ENCODE measurements at places on chromosomes 12 and 14. TPM values are rescaled to one million over a fixed set of nuclear protein-coding genes. Genes with fewer than 3 reads are reported as not detected.

Gene SLC6A15
- total RNA-seq, result 0.99 TPM

Gene TEX52
- not detected for total RNA-seq

Gene IKZF4
- total RNA-seq, result 2.0 TPM

Gene ETNK1
- total RNA-seq, result 56.1 TPM

Gene PTHLH
- 0.26 TPM for total RNA-seq

Gene RAPGEF3
- total RNA-seq, result 2.8 TPM

Gene CDKN1B
- 50.9 TPM for total RNA-seq

Gene DDX47
- total RNA-seq, result 41.9 TPM

Gene TMEM117
- 6.2 TPM for total RNA-seq

Gene PIANP
- total RNA-seq, result 0.17 TPM

Gene MIPOL1
- 8.6 TPM for total RNA-seq

Gene ZNF26
- total RNA-seq, result 9.4 TPM

Gene FAM181A
- total RNA-seq, result not detected

Gene BICDL1
- not detected for total RNA-seq

Gene SALL2
- total RNA-seq, result 3.5 TPM

Gene DCP1B
- total RNA-seq, result 11.3 TPM

- DNase-seq, result no peak
Observed at GRCh38 chr14:105124823-105125222, 43.8 kb downstream of the JAG2 start.

DNA sequence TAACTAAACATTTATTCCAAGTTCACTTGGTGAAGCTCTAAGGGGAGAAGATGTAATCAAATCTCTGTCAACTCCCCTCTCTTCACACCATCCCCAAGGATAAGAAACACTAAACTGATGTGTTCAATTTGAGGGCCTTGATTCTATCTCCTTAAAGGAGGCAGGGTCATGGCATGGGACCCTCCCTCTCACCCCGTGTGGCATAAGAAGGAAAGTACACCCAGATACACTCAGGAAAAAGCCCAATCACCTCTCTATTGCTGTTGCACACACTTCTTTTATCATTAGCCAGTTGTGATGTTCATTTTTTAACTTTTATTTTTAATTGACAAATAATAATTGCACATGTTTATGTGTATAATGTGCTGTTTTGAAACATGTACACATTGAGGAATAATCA is 35.1 kb downstream of the WASHC3 start:
- no peak for DNase-seq

DNA sequence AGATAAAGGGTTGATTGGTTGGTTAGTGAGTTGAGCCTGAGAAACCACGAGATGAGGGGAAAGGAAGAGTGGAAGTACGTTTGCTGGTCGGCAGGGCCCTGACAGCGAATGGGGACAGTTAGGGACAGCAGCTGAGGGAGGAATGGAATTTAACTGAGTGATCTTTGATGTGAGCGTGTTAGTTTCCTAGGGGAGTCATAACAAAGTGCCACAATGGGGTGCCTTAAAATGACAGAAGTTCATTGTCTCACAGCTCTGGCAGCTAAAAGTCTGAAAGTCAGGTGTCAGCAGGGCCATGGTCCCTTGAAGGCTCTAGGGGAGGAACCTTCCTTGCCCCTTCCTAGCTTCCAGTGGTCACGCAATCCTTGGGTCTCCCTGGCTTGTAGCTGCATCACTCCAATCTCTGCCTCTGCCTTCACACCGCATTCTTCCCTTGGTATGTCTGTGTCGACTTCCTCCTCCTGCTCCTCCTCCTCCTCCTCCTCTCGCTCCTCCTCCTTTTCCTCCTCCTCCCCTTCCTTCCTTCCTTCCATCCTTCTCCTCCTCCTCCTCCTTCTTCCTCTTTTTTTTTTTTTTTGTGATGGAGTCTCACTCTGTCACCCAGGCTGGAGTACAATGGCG is 26.0 kb upstream of the RIN3 start:
- no peak for DNase-seq

GRCh38 chr14:74426202-74426582 is at the start of gene SYNDIG1L:
TSS of gene SYNDIG1L (minus strand) at chr14:74426210. CDS start at chr14:74409744, 16,466 bp downstream.
- no peak for DNase-seq

- DNase-seq, result no peak
Observed at GRCh38 chr12:113665457-113665856, 193.8 kb upstream of the LHX5 start.

DNA sequence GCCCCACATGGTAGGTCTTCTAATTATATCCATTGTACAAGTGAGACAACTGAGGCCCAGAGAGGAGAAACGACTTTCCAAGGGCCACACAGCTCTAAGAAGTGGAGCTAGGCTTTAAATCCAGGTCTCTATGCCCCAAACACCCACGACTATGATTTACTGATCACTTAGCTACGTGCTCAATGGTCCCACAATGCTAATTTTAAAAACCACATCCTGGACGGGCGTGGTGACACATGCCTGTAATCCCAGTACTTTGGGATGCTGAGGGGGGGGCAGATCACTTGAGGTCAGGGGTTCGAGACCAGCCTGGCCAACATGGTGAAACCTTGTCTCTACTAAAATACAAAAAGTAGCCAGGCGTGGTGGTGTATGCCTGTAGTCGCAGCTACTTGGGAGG is 8.4 kb upstream of the MLEC start:
- DNase-seq, result no peak

DNA sequence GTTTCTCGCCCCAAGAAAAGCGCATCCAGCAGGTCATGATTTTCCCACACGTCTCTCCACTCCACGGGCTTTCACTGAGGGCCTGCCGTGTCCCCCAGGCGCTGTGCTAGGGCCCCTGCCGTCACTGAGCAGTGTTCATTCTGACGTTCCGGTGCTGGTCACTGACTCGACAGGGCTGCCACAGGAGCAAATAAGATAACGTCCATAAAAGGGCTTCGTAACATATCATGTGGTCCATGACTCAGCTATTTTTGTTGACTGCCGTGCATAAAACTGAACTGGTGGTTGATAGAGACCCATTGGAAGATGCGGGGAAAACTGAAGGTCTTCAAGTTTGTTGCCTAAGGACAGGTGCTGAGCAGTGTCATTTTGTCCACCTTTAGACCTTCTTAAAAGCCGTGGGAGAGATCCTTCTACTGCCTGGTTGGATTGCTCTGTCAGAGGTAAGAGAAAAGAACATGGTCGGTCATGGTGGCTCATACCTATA is 46.3 kb downstream of the ADGRD1 start:
- DNase-seq, result no peak

- peak; percentile 66 for DNase-seq
Observed at GRCh38 chr14:101402936-101403660, 158.2 kb upstream of the DIO3 start.

DNA sequence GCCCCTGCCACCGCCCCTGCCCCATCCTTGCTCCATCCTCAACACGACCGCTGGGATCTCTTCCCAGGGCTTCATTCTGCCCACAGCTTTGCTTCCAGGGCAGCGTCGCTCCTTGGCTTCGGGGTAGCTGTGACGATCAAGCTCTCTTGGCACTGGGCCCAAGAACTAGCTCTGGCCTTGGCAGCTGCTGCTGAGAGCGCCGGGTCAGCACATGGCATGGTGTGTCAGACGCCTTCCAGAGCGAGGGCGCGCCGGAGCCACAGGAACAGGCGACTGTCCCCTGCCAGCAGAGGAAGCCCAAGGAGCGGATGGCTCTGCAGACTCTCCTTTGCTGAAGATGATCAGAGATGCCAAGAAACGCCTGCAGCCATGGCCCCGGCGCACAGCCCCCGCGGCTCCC is 15.9 kb downstream of the RAB35 start:
- peak; percentile 81 for DNase-seq

- no peak for DNase-seq
Observed at GRCh38 chr12:79351251-79351650, 339.5 kb downstream of the PAWR start.

DNA sequence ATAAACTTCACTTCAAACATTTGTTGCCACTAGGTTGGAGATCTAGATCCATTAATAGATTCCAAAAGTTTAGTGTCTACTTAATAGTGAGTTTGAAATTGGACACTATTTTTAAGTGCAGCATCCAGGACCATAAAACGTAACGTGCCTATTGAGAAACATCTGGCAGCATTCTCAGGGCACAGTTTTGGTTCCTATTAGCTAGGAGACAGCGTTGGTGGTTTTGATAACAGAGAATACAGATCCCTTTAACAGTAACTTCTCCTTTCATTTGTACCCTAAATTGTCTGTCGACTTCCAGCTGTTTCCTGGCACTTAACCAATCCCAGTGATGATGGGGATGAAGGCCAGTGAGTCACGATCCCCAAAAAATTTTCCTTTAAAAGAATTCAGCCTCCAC is 25.8 kb downstream of the KCNK10 start:
- no peak for DNase-seq

DNA sequence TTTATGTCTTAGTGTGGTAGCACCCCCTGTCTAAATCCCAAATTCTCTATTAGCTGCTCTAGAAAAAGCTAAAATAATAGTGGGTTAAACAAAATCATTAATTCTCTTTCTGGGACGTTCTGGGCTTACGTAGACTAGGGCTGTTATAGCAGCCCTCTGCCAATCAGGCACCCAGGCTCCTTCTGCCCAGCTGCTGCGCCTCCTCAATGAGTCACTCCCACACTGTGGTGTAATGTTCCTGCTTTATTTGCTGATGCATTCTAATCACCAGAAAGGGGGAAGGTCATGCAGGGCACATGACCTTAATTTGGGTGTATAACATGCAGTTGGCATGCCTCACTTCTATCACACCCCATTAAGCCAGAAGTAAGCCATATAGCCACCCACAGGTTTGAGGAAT is 294.5 kb downstream of the GALC start:
- DNase-seq, result no peak

GRCh38 chr14:58109744-58110143 is 42.3 kb downstream of the ARMH4 start:
- no peak for DNase-seq

DNA sequence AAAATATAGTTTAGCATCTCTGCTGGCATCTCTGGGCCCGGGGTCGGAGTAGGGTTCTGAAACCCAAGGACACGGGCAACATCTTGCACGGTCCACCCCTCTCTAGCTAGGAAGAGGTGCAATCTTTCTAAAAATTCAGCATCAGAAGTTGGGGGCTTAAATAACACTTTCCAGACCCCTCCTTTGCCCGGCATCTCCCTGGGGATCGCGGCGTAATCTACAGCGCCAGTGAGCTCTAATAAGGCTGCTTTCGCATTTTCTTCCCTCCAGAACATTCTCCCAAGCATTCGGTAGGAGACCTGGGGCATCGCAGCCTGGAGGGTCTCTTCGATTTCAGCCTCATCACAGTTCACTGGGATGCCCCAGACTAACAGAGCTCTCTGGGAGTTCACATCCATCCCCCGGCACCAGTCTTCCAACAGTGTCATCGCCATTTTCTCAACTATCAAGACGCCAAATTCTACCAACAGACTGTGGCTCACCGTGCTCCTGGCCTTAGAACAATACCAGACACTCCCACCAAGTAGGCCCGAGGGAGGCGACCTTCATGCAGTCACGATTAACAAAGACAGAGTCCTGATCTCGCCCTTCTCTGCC is 880 bp downstream of the PNMA1 start:
- DNase-seq, result no peak

DNA sequence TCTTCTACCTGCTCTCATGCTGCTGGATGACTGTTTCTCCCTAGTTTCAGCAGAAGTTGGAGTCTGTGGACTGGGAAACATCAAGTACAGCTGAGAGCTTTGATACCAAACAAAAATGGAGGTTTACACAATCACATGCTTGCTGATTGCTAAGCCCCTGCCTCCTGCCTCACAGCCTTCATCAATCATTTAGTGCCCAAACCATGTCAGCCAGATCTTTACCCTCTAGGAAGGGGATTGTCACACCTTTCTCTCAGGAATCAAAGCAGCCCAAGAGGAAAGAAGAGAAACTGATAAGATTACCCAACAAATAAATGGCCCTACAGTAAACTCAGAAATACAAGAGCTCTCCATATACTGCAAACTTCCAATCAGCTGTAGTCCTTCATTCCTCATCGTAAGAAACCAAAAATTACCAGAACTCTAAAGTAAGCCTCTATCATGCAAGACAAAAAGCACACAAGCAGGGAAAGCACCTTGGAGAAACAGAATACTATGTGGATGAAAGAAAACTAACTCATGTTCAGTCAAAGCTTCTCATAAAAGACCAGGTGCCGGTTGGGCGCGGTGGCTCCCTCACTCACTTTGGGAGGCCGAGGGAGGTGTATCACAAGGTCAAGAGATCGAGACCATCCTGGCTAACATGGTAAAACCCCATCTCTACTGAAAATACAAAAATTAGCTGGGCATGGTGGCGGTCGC is 63.6 kb upstream of the RESF1 start:
- DNase-seq, result no peak

GRCh38 chr14:75230140-75230792 is 48.4 kb upstream of the FOS start:
- DNase-seq, result no peak

GRCh38 chr12:39230086-39230485 is 212.8 kb downstream of the KIF21A start:
- DNase-seq, result peak; percentile 82

GRCh38 chr14:71728386-71728785 is 203.8 kb upstream of the RGS6 start:
- peak; percentile 84 for DNase-seq

- peak; percentile 62 for DNase-seq
Observed at GRCh38 chr14:91228112-91229004, 16.1 kb downstream of the GPR68 start.

DNA sequence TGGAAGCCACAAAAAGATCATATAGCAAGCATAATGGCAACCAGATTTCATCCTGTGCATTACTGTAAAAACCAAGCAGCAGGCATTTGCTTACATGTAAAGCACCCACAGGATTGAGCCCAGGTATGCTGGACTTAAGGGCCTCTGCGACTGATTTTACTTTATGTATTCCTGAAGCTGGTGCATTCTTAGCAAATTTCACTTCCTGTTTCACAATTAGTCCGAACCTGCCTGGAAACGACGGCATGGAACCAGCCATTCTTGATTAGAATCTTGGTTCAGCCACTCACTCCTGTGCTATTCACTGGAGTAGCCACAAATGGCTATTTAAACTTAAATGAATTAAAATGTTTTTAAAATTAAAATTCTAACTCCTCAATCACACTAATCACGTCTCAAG is 239.2 kb downstream of the NUAK1 start:
- DNase-seq, result no peak

DNA sequence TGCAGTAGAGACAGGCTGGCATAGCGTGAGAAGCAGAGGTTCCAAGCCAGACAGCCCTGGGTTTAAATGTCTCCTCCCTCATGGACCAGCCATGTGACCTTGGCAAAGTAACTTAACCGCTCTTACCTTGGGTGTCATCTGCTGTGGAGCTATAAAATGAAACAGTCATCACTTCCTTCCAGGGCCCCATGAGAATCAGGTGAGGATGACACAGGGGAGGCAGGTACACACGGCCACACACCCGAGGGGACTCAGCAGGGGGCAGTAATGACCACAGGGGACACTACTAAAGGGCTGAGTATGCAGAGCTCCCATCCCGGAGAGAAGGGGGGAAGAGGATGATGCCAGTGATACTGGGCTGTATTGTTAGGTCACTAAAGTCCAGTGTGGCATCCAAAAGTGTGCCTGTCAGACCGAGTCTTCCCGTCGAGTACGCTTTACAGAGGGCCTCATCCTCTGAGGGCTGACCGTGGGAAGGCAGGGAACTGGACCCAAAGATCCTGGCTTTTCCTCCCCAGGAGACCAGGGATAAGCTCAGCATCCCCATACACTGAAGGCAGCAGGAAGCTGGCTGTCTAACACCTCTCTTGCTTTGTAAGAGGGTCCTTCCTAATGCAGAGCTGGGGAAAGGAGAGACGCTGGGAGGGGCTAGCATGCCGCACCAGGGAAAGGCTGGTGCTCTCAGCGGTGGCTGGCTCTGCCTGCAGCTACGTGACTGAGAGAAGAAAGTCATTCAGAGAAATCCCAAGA is 94.2 kb downstream of the SINHCAF start:
- DNase-seq, result no peak

Data from fibroblast of lung (primary cell).